ENCODE measurements at places on chromosomes 16 and 17. TPM values are rescaled to one million over a fixed set of nuclear protein-coding genes. Genes with fewer than 3 reads are reported as not detected.

Gene DHRS7C
- total RNA-seq = not detected

Gene HOXB8
- not detected for total RNA-seq

Gene TMEM235
- total RNA-seq = not detected

Gene TBC1D3K
- total RNA-seq = not detected

Gene CDRT15
- total RNA-seq = not detected

Gene IKZF3
- total RNA-seq = not detected

Gene C17orf78
- not detected for total RNA-seq

Gene WFDC1
- 2.4 TPM for total RNA-seq

Gene TP53TG3B
- total RNA-seq = not detected

Gene STX1B
- 3.0 TPM for total RNA-seq

Gene HAPSTR1
- total RNA-seq = 60.8 TPM

Gene CSH1
- total RNA-seq = not detected

Gene PIRT
- total RNA-seq = not detected

Gene VWA3A
- total RNA-seq = not detected

Gene NAGLU
- total RNA-seq = 58.4 TPM

Gene CDC27
- total RNA-seq = 145 TPM

Gene MLKL
- total RNA-seq = 14.9 TPM

Gene C17orf50
- not detected for total RNA-seq

Gene DOC2A
- not detected for total RNA-seq

Gene CCL8
- not detected for total RNA-seq

Gene DNAJA3
- total RNA-seq = 50.8 TPM

Gene CCL2
- total RNA-seq = 128 TPM

Gene CX3CL1
- 0.57 TPM for total RNA-seq

Gene LMF1
- total RNA-seq = 20.8 TPM

Gene PYY
- not detected for total RNA-seq

Gene MGRN1
- 56.8 TPM for total RNA-seq

Gene PERCC1
- total RNA-seq = not detected

Gene ADAM11
- total RNA-seq = 0.57 TPM

Gene SLFN14
- total RNA-seq = not detected

All from placental pericyte (primary cell).